ENCODE measurements at places on chromosomes 1 and 21. TPM values are rescaled to one million over a fixed set of nuclear protein-coding genes. Genes with fewer than 3 reads are reported as not detected.

VWA5B1 gene
- not detected for polyA plus RNA-seq

ELAPOR1 gene
- 3.0 TPM for polyA plus RNA-seq

DNA sequence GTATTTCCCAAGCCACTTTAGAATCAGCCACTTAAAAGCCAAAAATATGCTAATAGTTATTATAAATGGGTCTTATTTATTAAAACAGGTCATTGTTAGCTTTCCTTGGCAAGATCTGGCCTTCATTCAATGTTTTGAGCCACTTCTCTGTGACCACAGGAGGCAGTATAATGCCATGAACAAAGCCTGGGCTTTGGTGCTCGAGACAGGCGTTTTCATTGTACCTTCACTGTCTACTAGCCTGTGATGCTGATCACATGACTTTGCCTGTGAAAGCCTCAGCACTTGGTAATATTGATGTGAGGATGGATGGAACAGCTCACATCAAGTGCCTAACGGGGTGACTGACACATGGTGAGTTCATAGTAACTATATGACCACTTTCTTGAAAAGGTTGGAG is 217.0 kb downstream of the RWDD3 start:
- DNase-seq = no peak

CD53 gene
- polyA plus RNA-seq = 1,434 TPM

DNA sequence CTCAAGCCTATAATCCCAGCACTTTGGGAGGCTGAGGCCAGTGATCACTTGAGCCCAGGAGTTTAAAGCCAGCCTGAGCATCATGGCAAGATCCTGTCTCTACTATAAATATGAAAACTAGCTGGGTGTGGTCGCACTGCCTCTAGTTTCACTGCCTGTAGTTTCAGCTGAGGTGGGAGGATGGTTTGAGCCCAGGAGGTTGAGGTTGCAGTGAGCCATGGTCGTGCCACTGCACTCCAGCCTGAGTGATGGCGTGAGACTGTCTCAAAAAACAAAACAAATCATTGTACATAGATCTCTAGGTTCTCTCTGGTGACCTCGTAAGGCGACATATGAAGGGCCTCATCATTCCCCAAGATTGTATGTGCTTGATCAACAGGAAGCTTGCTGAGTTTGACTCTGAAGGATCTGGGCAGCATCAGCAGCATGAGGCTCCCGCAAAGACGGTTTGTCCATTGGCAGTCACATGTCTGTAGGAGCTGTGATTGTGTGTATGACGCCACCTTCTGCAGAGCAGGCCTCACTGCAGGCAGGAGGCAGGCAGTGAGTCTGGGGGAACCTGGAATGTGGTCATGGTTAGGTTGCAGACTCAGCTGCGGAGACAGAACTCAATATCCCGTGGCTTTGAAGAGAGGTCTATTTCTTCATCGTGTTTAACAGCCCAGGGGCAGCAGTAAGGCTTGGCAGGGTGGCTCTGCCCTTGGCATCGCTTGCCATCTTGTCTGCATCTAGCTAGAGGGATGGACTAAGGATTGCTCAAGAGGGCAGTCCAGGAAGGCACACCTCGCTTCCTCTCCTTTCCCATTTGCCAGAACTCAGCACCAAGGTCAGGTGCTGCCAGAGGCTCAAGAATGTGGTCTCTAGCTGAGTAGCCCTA is 14.0 kb downstream of the ATP5PO start:
- DNase-seq = no peak
